SW 1271 (cell line): ENCODE measurements at places on chromosomes 3 and 15.
A peak's percentile ranks its signal among the peaks of the same experiment; 100 is the strongest.

GRCh38 chr15:57227166-57227565 is 149.1 kb upstream of the CGNL1 start:
- DNase-seq = no peak

- DNase-seq = no peak
These were observed 15.9 kb upstream of the TUBGCP5 start for GRCh38 chr15:23055316-23055715.

DNA sequence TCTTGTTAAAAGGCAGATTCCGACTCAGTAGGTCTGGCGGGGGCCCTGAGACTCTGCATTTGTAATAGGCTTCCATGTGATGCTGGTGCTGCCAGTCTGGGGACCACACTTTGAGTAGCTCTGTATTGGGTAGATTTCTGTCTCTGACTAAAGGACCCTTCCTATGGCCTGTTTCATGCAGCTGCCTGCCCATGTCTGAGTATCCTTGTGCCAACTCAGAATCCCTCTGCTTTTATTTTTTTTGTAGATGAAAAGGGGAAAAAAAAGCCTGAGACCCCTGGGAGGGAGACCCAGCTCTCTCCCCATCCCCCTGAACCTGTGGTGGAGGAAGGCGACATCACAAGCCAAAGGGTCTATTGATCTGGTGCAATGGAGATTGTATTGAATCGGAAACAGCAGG is 81.9 kb downstream of the EBLN2 start:
- no peak for DNase-seq

DNA sequence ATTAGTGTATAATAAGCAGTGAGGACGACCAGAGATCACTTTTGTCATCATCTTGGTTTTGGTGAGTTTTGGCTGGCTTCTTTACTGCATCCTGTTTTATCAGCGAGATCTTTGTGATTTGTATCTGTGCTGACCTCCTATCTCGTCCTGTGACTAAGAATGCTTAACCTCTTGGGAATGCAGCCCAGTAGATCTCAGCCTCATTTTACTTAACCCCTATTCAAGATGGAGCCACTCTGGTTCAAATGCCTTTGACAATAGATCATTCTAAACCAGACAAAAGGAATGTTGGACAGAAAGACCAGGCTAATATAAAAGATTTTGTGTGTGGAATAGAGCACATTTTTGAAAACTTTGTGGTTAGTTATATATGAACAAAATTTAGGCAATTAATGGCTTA is 618.5 kb upstream of the BCHE start:
- peak; percentile 2 for DNase-seq

DNA sequence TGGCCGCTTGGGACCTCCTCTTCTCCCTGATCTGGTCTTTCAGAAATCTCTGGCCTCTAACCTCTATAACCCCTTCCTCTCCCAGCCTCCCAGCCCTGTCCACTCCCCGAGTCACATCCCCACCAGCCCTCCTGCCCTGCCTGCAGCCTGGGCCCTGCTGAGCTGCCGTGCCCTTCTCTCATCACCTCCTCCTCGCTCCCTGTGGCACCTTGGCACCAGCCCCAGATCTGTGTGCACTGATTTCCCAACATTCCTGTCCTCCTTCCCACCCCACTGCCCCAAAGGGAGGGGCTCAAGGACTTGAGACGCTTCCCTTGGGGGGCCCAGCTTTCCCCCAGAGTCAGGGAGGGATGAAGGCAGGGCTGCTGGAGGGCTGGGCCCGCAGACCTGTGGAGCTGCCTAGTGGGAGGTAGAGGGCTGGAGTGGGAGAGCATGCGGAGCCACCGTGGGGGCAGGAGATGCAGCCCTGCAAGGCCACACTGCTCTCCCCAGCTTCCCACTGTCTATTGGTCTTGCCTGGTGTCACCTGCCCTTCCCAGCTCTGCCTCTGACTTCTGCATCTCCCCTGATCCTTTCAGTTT is 42.7 kb downstream of the EXOG start:
- DNase-seq = no peak

GRCh38 chr15:59196416-59196815 is 10.2 kb upstream of the LDHAL6B start:
- no peak for DNase-seq
